Effector CD4-positive, alpha-beta T cell (primary cell): ENCODE measurements at places on chromosomes 3 and 15.

DNA sequence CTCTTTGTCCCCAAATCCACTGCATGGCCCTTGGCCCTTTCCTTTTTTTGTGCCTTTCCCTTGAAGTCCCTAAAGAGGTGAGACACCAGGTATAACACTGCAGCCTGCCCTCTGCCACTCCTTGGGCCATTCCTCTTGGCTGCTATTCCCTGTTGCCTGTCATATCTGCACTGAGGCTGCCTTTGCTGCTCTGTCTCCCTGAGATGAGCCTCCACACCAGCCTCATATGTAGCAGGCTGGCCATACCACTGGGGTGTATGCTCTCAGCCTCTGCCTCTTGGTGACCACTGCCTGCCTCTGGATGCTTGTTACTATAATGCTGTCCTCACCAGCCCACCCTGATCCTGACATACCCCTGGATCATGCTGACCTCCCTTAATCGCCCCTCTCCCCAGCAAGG is 252.0 kb downstream of the CLSTN2 start:
- DNase-seq = no peak

DNA sequence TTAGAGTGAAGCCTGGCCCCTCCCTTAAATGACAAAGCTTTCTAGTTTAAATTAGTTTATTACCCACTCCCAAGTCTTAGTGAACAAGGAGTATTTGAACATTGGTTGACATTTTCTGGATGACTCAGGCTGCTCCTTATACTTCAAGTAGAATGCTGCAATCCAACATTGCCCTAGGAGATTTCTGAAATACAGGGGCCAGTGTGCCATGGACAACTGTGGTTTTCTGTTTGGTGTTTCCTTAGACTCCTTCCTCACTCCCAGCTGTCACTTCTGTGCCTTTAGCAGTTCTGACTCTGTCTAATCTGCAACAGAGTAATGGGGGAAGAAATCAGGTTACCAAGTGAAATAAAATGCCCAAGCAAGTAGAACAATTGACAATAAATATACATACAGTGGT is 116.1 kb upstream of the P2RY1 start:
- no peak for DNase-seq

GRCh38 chr3:22933051-22933840 is 269.9 kb upstream of the UBE2E2 start:
- DNase-seq = no peak

DNA sequence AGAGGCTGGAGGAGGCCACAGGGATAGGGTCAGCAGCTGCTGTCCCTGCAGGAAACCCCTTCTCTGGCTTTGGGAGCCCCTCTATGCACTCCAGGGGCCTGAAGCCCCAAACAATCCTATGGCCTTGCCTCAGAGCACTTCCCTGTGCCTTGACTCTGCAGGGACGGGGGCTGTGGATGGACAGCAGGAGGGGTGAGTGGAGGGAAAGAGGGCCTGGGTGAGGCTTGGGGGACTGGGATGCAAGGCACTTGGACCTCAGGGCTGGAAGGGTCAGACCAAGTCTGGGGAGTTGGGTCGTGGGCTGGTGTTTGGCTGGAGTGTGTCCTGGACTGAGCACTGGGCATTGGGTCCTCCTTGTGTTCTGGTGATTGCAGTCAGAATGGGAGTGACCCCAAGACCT is 769.8 kb downstream of the EPHA3 start:
- no peak for DNase-seq

DNA sequence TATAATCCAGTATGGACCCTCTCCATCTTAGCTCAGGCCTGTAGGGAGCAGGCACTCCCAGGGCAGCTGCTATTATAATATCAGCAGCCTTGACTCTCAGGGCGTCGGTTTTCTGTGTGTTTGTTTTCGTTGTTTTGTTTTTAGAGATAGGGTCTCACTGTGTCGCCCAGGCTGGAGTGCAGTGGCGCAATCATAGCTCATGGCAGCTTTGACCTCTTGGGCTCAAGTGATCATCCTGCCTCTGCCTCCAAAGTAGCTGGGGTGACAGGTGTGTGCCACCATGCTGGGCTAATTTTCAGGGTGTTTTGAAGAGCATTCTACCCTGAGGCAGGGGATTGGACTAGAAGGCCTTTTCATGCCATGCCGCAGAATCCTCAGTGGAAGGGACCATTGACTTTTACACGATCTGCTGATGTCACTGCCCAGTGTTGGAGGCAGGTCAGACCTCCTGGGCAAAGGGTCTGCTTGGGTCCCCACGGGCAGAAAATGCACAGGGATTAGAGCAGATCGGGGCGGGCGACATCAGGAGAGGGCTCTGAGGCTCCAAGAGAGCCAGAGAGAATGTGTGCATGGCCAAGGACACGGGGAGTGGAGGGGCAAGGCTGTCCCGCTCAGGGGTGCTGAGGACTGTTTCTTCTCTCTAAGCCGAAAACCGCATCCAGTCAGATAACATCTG is 7.8 kb downstream of the MELTF start:
- DNase-seq = no peak

DNA sequence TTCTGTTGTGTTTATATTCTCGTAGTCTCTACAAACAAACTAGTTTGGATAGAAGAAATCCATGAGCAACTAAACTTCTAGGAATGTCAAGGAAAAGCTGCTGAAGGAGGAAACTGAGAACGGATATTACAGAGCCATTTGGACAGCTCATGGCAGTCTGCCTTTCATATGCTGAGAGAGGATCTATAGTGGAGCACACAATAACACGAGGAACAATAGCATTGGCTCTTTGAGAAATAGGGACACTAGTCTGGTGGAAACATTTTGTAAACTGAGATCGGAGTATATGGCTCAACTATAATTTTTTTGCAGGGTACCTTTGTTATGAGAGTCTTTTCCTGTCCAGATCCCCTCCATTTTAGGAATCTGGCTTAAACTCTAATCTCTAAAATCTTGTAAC is 200.5 kb downstream of the CLSTN2 start:
- no peak for DNase-seq

GRCh38 chr3:295166-295565 is 98.6 kb downstream of the CHL1 start:
- no peak for DNase-seq

- no peak for DNase-seq
Measured at GRCh38 chr3:1717524-1717923, 381.1 kb upstream of the CNTN4 start.

DNA sequence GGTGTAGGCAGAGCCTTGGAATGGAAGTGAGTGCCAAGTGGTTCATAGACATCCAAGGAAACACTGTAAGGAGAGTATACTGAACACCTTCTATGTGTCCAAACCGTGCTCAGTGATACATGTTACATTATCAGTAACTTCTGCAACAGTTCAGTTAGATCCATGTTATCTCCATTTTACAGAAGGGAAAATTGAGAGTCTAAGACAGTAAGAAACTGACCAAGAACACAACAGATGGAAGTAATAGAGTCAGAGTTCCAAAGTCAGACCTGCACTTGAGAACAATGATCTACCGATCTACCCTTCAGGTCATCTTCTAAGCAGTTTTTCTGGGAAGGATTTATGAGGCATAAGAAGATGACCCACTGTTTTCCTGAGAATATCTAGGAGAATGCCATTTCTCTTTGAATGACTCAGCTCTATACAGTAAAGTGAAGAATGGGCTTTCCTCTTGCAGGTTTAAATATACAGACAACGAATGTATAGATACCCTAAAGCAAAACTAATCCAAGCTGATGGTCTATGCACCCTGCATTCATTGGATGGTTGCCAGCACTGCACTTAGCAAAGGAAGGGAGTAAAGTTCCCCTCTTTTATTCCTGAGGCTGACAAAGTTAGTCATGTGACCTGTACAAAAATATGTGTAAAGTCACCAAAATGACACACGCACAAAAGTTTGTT is 604.1 kb upstream of the MDFIC2 start:
- no peak for DNase-seq

- DNase-seq = no peak
Measured at GRCh38 chr3:85342915-85343314, 384.1 kb downstream of the CADM2 start.

GRCh38 chr3:17119201-17120072 is 234.7 kb downstream of the PLCL2 start:
- DNase-seq = no peak

DNA sequence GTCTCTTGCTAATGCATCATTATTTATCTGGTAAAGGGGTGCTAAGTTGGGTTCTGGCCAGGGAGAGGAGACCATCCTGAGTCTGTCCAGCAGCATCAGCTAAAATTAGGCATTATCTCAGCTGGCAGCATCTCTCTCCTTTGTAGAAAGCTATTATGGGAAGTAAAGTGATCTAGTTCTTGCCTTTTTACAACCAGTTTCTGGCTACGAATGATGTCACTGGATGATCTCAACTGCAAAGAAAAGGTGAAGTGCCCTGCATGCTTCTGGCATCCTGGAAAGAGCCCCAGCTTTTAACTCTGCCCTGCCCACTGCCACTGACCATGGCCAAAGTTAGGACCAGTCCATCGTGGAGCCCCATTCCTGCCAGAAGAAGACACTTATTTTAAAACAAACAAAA is 37.1 kb upstream of the IL12A start:
- DNase-seq = no peak

GRCh38 chr3:55868347-55868746 is 381.2 kb upstream of the WNT5A start:
- no peak for DNase-seq

DNA sequence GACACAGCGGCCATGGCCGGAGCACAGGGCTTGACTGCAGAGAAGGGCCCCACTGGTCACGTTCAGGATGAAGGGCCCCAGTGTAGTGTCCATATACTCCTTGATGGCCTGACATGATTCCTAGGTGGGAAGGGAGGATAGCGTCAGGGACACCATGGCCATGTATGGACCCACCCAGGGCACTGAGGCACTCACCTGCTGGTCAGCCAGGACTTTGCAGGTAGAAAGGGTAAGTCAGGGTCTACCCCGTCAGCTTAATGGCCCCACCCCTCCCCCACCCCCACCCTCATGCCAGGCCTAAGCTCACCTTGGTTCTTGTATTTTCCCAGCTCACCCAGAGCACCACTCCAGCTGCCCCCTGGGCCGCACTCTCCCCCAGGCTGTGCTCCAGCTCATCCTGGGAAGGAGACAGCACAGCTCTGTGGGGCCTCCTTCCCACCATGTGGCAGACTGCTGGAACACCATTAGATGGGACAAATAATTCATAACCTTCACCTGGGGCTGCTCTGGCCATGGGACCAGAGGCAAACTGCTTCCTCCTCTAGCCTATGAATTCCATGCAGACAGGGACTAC is 1.6 kb upstream of the HYAL3 start:
- no peak for DNase-seq

DNA sequence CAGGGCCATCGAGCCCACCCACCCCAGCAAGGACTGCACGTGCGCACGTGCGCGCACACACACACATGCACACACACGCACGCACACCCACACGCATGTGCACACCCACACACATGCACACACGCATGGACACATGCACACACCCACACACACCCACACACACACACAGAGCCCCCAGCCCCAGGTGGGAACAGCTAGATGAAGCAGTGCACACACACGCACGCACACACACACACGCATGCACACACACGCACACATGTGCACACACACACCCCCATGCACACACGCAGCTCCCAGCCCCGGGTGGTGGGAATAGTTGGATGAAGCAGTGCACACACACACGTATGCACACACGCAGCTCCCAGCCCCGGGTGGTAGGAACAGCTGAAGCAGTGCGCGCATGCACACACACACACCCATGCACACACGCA is 158.6 kb downstream of the XXYLT1 start:
- no peak for DNase-seq

- DNase-seq = no peak
Measured at GRCh38 chr3:40871394-40871793, 327.9 kb upstream of the CTNNB1 start.

GRCh38 chr15:64635499-64636495 is 139.6 kb downstream of the RBPMS2 start:
- no peak for DNase-seq

DNA sequence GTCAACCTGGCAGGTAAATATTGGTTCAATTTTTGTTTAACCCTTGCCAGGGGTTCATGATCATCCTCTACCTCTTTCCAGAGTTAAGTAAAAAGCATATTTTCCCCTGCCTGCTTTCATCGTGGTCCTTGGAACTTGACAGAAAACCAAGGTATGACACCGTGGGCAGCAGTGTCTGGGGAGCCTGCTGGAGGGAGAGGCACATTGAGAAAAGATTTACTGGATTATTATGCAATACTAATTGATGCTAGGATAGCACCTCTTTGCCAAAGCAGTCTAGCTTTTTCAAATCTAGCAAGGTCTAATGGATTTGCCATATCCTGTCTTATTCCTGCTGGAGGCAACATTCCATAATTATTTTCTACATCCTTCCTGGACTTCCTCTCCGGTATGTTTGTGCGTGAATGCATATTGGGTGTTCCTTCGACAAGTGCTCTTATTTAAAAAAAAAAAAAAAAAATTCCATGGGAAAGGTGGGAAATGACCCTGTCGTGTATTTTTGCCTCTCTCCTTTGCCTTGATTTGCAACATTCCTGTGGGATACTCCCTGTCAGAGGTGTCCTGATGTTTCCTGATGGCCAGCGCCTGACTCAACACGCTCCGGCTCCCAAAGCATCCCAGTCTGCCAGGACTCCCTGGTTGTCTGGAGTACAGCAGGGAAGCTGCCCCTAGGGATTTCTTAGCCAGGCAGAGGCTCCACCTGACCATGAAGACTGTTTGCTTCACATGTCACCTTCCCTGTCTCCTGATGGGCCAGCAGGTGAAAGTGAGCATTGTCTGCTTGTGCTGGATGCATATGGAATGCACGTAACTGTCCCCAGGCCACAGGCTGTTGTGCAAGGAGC is 6.3 kb downstream of the BHLHE40 start:
- DNase-seq = no peak

DNA sequence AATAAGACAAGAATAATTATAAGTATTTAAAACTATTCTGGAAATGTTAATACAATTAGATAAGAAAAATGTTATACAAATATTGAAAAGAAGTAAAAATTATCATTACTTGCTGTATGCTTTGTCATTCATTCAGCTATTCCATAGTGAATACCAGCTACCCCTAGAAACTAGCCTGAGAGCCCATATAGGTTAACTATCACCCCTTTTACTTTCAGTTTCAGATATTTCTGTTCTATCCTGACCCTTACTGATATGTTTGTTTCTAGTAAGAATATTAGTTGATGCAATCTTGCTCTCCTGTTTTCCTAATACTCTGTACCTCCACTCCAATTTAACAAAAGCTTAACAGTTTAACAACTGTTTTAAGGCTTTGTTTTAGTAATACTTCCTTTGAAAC is 31.6 kb downstream of the FAM227B start:
- DNase-seq = no peak

GRCh38 chr3:12148183-12148940 is 10.3 kb downstream of the TIMP4 start:
- no peak for DNase-seq

DNA sequence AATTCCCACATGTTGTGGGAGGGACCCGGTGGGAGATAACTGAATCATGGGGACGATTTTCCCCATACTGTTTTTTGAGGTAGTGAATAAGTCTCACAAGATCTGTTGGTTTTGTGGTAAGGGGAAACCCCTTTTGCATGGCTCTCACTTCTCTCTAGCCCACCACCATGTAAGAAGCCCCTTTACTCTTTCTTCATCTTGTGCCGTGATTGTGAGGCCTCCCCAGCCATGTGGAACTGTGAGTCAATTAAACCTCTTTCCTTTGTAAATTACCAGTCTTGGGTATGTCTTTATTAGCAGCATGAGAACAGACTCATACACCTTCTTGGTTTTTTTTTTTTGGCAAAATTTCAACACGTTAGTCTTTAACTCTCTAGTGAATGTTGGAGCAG is 18.1 kb downstream of the ARL8B start:
- DNase-seq = no peak

- no peak for DNase-seq
Measured at GRCh38 chr3:149150436-149150835, 21.0 kb downstream of the HPS3 start.

GRCh38 chr3:122694966-122695365 is 14.3 kb downstream of the PARP14 start:
- no peak for DNase-seq

- no peak for DNase-seq
Measured at GRCh38 chr3:116129187-116129946, 315.9 kb downstream of the LSAMP start.
